ENCODE measurements at places on chromosomes 2 and 18.

- peak; percentile 3 for DNase-seq
Observed at GRCh38 chr18:5600378-5601071, 56.7 kb upstream of the EPB41L3 start.

GRCh38 chr2:20868377-20868776, 45.5 kb upstream of the LDAH start:
- DNase-seq, result no peak

DNA sequence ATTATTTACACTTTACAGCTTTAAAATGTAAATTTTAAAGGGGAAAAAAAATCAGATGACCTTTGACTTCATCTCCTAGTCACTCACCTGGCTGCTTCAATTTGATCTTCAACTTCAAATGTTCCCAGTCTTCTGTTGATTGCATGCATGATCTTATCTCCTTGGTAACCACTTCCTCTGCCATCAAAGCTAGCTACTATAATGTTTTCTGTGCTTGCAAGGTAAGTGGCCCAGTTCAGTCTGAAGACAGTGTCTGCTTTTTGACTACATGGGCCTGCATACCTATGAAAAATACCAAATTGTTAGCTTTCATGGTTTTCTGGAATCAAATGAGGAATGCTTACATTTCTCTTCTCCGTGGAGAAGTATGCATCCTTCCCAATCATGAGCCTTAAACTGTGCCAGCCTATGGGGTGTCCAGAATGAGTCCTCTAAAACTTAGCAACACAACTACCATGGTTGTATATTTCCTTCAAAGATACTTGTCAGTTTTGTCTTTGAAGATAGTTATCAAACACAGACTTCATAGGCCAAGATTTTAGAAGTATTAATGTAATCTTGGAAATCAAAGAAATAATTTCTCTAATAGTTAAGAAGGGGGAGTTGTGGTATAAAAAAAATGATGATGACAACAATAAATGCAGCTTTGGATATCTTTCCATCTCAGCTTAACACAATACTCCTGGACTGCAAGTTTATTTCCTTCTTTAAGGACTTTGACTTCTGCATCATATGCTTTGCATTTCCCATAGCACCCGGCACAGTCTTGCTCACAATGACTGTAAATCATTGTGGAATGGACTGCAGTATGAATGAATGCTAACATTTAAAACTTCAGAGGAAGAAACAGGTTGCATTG, 62.1 kb downstream of the DPP4 start:
- DNase-seq, result no peak

- DNase-seq, result no peak
Observed at GRCh38 chr2:20592106-20593071, 58.5 kb downstream of the HS1BP3 start.

DNA sequence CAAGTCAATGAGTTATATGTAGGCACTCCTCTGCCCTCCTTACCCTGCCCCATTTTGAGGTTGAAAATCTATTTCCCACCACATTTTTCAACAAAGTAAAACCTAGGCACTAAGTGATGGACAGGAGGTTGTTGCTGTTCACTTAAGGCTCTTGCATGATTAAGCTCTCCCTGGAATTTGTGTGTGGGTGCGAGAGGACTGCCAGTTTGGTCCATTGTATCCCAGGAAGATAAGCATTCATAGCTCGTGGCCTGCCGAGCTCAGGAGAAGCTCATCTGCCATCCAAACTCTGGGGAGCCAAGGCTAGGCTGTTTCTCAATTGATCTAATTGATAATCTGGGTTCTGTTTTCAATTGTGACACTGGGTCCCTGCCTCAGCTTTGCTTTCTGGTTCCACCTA, 4.7 kb upstream of the MAP4K4 start:
- DNase-seq, result no peak

- no peak for DNase-seq
Observed at GRCh38 chr2:99420031-99420430, 69.8 kb downstream of the REV1 start.

DNA sequence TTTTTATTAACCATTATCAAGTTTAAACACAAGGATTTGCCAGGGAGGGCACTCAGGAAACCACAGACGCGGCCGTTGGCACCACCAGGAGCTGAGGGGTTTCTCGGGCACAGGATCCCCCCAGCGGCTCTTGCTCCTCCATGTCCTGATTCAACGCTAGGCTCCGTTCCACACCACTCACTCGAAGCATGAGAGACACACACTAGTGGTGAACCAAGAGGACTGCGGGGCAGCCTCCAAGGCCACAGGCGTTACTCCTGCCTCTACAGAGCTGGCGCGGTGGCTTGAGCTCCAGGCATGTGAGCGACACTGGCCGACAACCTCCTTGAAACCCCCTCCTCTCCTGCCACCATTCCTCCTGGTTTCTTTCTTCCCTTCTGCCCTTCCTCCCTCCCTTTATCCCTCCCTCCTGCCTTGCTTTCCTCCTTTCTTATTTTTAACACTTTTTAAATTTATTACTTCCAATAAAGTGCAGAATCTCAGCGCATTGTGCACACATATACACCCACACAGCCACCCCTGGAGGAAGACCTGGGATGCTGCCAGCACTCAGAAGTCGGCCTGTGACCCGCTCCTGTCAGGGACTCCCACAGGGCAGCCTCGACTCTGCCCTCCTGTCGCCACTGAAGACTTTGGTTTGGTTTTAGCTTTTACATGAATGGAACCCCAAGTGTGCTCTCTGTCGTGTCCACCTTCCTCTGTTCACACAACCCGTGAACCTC, 21.7 kb downstream of the COX7A2L start:
- DNase-seq, result no peak

GRCh38 chr18:76255070-76255683, 239.9 kb downstream of the ZNF516 start:
- no peak for DNase-seq

DNA sequence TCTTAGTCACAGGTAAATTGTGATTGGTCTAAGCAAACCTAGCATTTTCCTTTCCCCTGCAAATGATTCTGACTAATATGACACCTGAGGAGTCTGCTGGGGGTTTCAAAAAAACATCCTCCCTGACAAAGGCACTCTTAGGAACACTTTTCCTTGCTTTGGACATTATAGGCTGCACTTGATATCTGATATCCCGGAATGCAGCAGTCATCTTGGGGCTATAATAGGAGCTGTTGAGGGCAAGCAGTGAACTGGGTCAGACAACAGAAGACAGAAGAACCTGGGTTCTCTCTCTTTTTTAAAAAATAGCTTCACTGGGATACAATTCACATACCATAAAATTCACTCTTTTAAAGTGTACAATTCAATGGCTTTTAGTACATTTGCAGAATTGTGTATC, 229.3 kb downstream of the RAB3GAP1 start:
- no peak for DNase-seq

- no peak for DNase-seq
Observed at GRCh38 chr2:26281226-26281625, 36.5 kb downstream of the HADHB start.

GRCh38 chr2:138414014-138414413, 87.6 kb upstream of the SPOPL start:
- DNase-seq, result no peak

DNA sequence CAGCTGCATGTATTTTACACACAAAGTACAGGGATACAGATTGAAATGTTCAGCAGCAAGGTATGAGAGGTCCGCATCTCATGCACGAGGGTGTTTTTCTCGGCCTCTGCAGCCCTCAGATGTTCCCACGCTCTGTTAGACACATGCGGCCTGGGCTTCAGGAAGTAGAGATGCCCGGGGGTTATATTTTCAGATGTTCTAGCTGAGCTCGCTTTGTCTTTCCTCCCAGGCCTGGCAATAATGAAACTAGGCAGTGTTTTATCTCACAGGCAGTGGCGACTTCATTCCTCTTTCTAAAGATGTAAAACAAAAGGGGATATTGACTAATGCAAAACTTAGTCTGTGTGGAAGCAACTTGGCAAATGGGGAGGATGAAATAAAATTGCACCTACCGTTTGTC, 190.7 kb downstream of the GBX2 start:
- DNase-seq, result peak; percentile 47

- no peak for DNase-seq
Observed at GRCh38 chr2:136703214-136703613, 62.1 kb upstream of the THSD7B start.

- no peak for DNase-seq
Observed at GRCh38 chr2:16584824-16585540, 80.7 kb downstream of the CYRIA start.
